ENCODE measurements at places on chromosomes 5 and 9.

- no peak for DNase-seq
These were observed 555 bp upstream of the PCDHGC4 start for GRCh38 chr5:141484310-141484640.

DNA sequence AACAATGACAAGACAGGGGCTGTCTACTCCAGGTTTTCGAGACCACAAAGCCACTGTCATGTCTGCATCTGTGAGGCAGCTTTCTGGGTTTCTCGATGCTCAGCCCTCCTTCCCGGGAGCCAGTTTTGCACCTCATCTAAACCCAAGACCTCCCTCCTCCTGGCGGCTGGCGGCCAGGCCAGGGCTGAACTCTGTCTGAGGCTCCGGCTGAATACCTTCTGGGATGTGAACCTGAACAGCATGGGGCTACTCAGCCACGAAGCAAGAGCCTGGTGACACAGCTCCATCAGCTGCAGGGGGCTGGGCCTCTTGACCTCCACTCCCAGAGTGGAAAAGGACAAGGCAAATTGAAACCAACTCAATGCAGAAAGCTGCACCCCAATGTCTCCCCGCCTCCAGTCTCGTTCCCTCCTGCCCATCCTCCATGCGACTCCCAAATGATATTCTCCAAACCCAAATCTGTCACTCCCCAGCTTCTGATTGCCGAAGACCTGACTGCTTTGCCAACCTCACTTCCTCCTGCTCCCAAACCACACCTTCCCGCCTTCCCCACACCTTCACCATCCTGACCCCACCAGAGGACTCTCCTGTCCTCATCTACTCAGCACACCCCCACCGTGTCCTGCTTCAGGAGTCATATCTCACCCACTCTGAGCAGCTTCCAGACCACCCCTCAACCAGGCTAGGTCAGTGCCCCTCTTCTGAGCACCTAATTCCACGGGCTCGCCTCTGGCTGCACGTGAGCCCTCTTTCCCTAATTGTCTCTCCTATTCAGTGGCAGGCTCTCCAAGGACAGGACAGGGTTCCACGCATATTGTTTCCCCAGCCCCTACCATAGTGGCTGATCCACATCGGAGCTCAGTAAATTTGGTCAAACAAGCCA is 4.5 kb downstream of the ANKS6 start:
- no peak for DNase-seq

- DNase-seq, result no peak
These were observed 230.9 kb downstream of the FANCC start for GRCh38 chr9:95086564-95086955.

- DNase-seq, result no peak
These were observed 200.0 kb downstream of the ATP10B start for GRCh38 chr5:160651692-160652645.

DNA sequence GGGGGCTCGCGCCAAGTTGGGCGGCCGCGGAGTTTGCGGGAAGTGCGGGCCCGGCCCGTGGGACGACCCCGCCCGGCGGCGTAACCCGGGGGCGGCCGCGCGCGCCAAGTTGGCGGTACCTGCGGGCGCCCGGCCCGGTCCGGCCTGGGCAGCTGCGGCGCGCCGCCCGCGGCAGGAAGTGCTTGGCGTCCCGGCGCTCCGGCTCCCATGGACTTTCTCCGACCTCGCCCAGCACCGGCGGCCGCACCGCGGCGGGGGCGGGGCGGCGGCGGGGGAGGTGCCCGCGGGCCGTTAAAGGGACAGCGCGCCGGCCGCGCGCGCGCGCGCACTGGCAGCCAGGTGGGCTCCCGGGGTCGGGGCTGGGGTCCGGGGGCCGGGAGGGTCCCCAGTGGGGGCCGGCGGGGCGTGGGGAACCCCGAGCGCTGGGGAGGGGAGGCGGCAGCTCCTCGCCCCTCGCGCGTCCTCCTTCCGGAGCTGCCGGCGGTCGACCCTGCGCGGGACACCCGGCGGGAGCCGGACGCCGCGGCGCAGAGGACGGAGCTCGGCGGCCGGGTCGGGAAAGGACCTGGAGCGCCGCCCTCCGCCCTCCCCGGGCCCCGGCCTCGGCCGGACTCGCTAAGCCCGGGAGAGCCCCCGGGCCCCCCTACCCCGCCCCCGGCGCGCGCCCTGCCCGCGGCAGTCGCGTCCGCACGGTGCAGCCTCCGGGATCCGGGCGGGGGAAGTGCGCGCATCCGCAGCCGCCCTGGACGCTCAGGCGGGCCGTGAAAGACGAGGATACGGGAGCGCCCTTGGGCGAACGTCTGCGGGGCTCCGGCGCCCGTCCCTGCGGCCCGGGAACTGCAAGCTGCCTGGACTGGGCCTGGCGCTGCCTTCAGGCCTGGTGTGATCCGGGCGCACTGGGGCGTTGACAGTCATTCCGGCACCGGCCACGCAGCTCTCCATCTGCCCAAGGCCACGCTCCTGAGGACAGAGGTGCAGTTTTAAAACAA is at the start of gene NACC2:
Gene NACC2, minus strand, starts transcription at position 220 of the 989 bp plus-strand sequence. CDS start 44,768 bp downstream, outside the sequence.
- DNase-seq, result no peak

DNA sequence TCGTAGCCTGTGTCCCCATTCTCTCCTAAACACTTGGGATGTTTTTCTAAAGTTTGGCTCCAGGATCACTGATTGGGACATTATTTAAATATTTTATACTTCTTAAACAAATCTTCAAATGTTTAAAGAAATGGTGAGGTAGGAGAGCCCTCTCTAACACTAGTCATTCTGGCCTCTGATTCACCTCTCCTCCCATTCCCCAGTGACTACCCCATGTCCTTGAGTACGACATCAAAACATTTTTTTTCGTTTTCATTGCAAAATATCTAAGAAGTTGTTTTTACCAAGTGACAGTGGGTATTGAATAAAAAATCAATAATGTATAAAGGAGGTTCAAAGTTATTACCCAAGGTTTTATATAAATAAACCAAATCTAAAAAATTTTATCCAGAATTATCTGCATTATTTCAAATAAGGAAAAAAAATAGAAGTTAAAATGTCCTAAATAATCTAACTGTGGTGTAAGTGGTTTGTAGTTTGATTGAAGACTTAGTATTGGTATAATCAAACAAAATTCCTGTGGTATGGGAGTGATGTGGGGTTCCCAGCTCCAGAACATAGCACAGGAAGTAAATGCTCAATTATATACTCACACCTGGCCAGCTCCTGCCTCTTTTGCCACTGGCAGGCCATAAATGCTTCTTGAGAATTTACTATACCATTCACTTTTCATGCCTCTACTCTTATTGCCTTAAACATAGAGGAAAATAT is 51.1 kb downstream of the MAST4 start:
- no peak for DNase-seq

- no peak for DNase-seq
These were observed 221.8 kb upstream of the TUT7 start for GRCh38 chr9:86575825-86576525.

GRCh38 chr5:145378226-145378625 is 456.9 kb downstream of the PRELID2 start:
- DNase-seq, result no peak

DNA sequence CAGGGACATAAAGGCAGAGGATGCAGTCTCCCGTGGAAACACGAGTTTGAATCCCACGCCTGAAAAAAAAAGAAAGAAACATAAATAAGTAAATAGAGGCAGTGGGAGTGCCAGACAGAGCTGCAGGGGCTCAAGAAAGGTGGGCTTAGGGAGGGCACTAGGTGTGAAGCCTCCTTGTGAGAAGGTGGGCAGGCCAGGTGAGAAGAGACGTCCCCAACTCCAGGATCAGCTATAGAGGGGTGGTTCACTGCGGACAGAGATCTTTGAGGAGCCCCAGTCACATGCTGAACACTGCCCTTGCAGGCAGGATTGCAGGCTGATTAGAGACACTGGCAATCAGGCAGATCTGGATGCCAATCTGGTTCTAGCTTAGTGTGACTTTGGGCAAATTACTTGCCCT is 172.1 kb downstream of the RGS3 start:
- no peak for DNase-seq

DNA sequence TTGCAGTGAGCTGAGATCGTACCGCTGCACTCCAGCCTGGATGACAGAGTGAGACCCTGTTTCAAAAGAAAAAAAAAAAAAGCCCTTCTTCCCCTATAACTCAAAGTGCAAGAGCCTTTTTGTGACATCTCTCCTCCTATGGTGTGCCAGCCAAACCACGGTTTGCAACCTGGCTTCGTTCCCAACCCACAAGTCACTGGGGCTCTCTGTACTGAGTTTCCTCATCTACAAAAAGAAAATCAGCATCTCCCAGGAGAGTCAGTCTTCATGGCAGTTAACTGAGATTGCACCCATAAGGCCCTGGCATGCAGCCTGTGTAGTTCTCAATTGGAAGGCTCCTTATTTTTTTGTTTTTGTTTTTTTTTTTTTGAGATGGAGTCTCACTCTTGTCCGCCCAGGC is 14.8 kb downstream of the ODF2 start:
- no peak for DNase-seq

DNA sequence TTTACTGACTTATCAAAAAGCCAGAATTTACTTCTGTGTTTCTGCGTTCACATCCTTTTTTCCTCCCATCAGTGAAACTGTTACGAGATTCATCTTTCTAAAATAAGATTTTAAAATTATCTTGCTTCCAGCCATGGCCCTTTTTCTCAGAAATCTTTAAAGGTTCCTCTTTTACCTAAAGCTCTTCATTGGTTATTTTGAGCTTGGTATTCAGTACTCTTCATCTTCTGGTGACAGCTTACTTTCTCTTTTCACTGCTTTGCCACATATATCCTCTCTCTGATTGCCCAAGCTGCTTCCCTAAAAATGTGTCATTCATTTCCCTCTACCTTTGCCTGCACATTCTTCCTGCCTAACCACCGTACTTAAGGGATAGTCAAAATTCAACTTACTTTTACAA is 32.3 kb downstream of the TGFBR1 start:
- DNase-seq, result no peak

DNA sequence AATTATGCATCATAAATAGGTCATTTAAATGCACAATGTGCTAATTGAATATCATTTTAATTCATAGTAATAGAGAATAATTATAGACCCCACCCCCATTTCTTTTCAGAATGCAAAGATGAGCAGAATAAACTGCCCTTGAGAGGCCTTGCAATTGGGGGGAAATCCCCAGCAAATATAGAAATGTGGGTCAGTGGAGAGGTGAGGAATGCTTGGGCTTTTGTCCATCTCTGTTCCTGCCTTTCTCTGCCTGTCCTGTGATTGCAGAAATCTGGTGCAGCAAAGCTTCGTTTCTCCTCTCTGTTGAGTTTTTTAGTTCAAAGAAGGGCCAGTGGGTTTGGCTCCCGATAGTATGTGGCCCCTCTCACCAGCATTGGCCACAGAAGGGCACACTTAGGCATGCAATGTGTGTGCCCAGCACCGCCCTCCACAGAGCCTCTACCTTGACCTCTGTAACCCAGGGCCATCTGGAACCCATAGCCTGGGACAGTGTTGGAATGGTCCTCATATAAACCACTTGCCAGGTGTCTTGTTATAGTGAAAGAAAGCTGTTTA is 164.2 kb downstream of the SEMA6A start:
- no peak for DNase-seq

DNA sequence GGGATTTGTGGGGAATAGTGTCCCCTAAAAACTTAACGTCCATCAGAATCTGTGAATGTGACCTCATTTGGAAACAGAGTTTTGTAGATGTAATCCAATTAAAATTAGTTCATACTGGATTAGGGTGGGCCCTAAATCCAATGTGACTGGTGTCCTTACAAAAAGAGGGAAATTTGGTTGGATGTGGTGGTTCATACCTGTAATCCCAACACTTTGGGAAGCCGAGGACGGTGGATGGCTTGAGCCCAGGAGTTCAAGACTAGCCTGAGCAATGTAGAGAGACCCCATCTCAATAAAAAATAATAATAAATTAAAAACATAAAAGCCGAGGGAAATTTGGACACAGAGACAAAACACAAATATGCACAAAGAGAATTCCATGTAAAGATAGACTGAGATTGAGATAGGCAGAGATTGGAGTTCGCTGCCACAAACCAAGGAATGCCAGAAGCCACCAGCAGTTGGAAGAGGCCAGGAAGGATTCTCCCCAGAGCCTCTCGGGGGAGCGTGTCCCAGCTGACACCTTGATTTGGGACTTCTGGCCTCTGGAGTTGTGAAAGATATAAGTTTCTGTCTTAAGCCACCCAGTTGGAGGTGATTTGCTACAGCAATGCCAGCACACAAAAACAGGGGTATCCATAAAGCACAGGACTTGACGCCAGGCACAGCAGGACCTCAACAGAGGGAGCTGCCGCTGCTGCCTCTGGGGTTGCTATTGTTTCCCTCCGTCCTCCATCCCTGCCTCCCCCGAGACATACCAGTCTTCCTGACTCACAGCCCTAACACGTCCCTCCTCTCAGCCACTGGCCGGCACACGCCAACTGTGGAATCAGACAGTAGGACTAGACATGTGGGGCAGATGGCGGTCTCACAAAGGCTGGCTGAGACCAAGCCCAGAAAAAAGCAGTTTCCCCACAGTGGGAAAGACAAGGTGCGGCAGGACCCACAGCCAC is 73.8 kb upstream of the IL17B start:
- DNase-seq, result no peak

DNA sequence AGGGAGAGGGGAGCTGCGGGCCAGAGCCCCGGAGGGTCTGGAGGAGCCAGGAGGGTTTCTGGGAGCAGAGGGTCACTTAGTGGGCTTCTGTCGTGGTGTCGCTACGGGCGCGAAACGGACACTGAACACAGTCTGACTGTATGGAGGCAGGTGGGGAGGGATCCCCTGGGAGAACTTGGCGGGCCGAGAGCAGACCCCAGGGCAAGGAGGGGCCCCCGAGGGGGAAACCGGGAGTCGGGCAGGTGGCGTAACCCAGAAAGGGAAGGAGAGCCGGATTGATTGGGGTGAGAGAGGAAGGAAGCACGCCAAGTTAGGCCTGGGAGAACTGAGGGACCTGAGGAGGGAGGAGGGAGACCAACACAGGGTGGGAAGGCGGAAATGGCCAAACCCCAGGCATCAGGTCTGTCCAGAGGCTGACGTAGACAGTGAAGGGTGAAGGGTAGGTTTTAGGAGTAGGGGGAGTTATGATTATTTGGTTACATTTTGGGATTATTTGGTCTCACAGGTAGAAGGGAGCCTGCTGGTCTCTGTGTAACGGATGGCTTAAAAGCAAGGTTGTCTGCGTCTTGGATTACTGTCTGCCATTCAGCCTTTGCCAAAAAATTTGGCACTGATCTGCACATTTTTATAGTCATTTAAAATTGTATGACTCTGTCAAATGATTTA is 3.3 kb upstream of the MSMP start:
- no peak for DNase-seq

DNA sequence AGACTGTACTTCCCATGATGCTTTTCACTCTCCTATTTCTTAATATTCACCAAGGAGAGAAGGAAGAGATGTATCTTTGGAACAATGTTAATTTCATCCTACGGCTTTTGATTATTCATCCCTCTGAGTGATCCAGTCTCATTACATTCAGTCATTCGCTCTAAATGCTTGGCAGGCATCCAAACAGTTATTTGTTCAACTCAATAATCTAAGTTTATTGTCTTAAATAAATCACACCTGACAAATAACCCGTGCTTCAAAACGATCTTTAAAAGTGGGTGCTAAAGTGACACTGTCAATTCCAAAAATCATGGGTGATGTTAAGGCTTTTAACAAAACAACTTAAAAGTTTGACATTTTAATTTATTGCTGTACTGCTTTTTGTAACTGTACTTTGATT is 233.1 kb downstream of the RASEF start:
- no peak for DNase-seq

GRCh38 chr5:10857338-10857733 is 96.3 kb upstream of the DAP start:
- DNase-seq, result no peak

Data from stimulated activated CD8-positive, alpha-beta memory T cell treated with anti-CD3 and anti-CD28 coated beads, Interleukin-4, amount 100 ng/mL, for 1 hour (primary cell).